ENCODE measurements at places on chromosomes 7 and 10.

- no peak for DNase-seq
Observed at GRCh38 chr7:106600569-106601373, 60.2 kb downstream of the CCDC71L start.

- no peak for DNase-seq
Observed at GRCh38 chr7:140977741-140978140, 37.0 kb downstream of the MRPS33 start.

DNA sequence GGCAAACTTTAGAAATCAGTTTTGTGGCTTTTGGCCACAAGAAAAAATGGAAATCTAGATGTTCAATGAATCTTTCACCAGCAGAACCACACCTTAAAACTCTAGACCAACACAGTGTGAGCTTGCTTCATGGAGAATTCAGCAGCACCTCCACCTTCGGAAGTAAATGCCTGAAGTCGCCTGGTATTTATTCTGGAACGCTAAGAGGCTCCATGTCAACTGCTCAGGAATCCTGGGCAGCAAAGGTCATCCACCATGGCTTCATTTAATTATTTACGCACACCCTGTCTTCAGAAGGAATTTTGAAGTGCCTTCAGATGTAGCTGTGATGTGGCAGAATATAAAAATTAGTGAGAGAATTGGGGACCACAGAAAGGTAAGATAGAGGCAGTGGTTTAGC, 167.7 kb downstream of the GFRA1 start:
- no peak for DNase-seq

DNA sequence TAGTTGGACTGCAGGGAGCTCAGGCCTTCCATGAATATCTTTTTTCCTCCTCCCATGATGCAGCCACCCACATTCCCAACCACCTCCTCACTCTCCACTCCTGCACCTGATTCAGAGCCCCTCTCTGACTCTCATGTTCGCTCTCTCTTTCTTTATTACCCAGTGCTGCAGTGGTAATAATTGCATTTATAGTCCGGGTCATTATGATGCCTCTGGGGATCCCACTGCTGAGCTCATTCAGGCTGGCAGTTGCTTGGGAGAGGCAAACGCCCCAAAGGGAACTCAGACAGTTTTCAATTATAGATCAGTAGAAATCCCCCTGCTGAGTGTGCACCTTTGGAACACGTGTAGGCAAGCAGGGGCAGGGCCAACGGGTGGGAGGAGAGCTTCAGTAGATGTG, 953.0 kb downstream of the GRID1 start:
- DNase-seq, result no peak

- DNase-seq, result no peak
Observed at GRCh38 chr7:50591480-50592438, 26.6 kb upstream of the DDC start.

GRCh38 chr10:121886997-121887622, 40.7 kb downstream of the ATE1 start:
- DNase-seq, result peak; percentile 28

DNA sequence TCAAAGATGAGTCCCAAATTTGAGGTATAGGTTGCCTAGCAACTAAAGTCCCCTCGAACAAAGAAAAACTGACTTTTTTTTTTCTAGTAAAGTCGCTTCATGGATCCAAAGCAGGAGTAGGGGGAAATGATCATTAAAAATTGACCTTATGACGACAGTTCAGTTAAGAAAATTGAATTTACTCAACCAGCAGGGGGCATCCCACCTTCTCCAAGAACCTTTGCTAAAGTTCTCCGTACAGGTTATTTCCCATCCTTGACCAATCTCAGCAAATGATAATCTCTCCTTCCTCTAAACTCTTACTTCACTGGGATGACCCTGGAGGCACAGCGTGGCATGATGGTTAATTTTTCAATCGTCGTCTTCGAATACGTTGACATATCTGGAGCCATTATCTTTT, 228.3 kb downstream of the CALN1 start:
- DNase-seq, result no peak

- no peak for DNase-seq
Observed at GRCh38 chr7:94041529-94041928, 37.4 kb upstream of the BET1 start.

GRCh38 chr10:33287112-33287511, 47.4 kb downstream of the NRP1 start:
- DNase-seq, result no peak

DNA sequence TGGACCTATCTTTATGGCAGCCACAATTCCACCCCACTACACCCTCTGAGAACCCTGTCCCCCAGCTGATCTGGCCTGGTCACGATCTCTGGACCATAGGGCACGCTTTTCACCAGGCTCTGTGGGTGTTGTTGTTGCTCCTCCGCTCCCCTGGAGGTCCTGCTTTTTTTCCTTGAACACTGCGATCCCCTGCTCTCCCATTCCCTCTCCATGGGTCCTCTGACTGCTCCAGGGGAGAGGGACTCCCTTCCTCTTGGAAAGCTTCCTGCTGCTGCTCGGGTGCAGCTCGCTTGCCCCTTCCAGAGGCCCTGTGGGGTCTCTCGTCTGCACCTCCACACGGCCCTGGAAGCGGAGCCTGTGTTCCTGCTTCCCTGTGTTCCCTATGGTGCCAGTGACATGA, 53.5 kb downstream of the SNX10 start:
- no peak for DNase-seq

GRCh38 chr10:124650820-124651401, 93.3 kb downstream of the FAM53B start:
- DNase-seq, result no peak

DNA sequence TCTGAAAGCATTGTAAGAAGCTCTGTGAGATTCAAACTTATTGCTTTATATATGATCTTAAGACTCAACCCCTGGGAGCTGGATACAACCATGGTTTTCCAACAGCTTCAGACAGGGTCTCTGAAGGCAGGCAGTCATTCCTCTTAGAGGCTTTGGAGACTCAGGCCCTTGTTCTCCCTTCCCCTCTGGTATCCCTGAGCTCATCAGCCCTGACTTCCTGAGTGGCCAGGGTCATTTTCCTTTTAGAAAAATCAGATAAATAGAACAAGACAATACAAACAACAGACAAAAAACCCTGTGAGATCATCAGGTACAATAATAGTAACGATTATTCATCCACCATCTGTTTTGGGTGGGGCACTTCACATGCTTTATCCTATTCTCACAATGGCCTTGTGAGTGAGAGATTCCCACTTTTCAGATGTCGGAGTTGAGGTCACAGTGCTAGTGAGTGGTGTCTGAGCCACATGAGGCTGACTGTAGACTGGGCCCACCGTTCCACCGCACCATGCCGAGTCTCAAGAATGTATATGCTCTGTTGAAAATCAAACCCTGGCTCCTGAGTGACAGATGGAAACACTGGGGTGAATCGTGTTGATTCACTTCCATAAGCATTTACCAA, 144.2 kb downstream of the CXCL12 start:
- DNase-seq, result no peak

- DNase-seq, result no peak
Observed at GRCh38 chr7:134527979-134528371, 608 bp downstream of the AKR1B10 start.

DNA sequence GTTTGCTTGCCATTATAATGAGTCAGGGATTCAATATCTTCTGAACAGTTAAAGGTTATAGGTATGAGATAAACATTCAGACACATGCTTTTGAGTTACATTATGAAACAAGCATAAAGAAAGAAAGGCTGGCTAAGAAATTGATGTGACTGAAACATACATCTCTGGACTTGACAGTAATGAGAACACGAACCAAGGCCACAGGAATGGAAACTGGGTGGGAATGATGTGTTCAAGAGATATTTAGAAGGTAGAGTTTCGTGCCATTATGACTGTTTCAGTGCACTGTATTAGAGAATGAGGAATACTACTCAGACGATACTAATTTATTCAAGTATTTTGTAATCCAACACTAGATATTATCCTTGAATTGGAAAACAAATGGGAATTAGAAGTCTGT, 332.1 kb upstream of the MAGI2 start:
- no peak for DNase-seq

GRCh38 chr10:21060626-21061025, 163.5 kb upstream of the NEBL start:
- no peak for DNase-seq

- DNase-seq, result no peak
Observed at GRCh38 chr7:66921918-66922486, 977 bp downstream of the TMEM248 start.

DNA sequence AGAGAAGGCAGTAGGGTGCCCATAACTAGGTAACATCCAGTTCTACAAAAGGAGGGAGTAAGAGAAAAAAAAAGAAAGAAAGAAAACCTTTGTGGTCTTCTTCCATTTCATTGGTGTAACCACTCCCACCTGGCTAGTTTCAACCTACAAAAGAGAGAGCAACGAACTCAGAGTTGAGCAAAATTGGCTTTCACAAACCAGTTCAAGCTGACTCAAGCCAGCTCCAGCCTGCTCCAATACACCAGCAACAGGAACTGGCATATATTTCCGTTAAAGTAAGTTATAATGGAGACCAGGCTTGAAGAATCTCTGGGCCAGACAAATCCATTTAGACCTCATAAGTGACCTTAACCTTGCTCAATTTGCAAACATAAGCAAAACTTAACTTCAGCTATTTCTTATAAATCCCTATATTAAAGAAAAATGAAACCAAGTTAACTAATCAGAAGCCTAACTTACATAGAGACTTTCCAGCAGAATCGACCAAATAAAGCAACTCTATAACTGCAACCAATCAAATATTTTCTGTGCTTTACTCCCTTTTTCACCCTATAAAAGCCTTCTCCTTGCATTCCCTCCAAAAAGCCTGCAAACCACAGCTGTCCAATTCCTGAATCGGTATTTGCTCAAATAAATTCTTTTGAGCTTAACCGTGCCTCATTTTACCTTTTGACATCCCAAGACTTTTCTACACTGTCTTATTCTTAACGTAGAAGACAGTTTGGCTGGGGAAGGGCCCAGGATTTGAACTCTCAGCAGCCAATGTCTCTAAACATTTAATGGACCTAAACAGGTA, 10.1 kb downstream of the ANKRD22 start:
- no peak for DNase-seq

DNA sequence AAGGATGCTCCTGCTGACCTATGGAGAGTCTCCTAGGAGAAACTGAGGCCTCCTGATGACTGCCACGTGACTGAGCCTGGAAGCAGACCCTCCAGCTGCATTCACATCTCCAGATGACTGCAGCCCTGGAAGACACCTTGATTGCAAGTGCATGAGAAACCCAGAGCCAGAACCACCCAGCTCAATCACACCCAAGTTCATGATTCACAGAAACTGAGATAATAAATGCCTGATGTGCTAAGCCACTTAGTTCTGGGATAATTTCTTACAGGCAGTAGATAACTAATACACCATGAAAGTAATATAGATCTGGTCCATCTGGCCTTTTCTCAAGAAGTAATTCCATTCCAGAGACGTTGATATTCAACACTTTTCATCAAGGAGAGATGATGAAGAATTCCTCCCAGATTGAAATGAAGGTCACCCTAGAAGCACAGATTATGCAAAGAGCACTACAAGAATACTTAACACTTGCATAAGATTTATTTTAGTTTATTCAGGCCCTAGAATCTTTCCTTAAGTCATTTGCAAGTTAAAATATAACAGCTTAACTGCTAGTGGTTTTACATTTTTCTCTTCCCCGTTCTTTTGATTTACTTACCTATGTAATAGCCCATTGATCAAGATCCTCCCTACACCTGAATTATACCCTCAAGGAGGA, 208.2 kb upstream of the INHBA start:
- no peak for DNase-seq

GRCh38 chr7:97167749-97168148, 50.3 kb downstream of the SDHAF3 start:
- DNase-seq, result no peak

GRCh38 chr10:123967626-123968243, 76.1 kb upstream of the CPXM2 start:
- DNase-seq, result peak; percentile 49

DNA sequence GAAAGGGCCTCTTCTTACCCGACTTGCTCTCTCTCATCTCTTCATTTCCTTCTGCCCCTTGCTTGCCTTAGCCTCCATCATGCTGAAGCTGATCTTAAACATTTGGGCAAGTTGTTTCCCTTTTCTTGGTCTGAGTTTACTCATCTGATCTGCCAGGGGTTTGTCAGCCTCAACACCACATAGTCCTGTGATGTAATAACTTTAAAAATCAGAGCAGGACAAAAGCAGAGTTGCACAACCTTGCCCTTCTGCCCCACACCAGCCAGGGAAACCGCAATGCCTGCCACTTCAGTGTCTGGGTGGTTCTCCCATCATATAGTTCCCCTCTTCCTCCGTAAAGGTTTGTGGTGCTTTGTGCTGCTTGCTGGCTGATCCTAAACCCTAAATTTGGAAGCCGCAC, 9.9 kb upstream of the LIPM start:
- DNase-seq, result no peak

GRCh38 chr10:77240041-77240652, 397.5 kb downstream of the KCNMA1 start:
- no peak for DNase-seq

DNA sequence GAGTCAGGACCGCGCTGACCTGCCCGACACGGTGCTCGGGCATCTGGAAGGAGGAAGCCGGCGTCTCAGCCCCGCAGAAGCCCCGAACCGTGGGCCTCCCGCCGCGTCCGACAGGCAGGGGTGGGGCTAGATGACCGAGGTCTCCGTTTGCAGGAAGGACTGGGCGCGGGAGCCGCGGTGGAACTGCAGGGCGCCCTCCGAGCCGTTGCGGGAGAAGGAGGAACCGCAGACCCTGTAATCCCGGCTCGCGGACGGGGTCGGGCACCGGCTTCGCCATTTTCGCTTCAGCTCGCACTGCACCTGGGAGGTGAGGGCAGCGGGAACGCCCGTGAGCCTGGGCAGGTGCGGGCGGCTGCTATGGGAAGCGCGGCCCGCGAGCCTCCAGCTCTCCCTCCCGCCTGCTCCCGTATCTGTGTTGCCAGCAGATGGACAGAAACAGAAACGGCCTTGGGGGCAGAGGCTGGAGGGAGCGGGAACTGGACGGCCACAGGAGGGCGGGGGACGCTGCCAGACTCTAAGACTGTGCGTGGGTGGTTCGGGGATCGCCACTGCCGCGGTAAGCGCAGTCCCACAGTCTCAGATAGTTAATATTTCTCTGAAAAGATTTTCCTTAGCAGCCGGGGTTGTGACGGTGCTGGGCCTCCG, 114.1 kb downstream of the VIPR2 start:
- no peak for DNase-seq

DNA sequence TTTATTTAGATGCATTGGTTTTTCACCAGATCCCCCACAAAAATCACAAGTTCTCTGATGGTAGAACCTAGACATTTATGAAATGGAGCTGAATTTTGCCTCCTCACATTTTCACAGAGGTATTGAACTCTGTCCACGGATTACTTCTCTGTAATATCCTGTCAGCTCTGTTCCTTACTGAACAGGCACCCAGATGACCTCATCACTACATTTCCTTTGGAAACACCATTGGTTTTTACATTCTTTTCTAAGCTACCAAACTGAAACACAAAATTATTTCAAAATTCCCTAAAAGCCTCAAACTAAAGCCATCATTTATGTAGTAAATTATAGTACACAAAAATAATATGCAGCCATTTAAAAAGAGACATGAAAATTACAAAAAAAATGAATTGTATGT, 98.3 kb upstream of the KCNIP2 start:
- DNase-seq, result no peak

Measured in stimulated activated CD4-positive, alpha-beta T cell treated with anti-CD3 and anti-CD28 coated beads, TNF-alpha, amount 100 ng/mL, for 48 hours (primary cell).